ENCODE measurements at places on chromosomes 5 and 9.

DNA sequence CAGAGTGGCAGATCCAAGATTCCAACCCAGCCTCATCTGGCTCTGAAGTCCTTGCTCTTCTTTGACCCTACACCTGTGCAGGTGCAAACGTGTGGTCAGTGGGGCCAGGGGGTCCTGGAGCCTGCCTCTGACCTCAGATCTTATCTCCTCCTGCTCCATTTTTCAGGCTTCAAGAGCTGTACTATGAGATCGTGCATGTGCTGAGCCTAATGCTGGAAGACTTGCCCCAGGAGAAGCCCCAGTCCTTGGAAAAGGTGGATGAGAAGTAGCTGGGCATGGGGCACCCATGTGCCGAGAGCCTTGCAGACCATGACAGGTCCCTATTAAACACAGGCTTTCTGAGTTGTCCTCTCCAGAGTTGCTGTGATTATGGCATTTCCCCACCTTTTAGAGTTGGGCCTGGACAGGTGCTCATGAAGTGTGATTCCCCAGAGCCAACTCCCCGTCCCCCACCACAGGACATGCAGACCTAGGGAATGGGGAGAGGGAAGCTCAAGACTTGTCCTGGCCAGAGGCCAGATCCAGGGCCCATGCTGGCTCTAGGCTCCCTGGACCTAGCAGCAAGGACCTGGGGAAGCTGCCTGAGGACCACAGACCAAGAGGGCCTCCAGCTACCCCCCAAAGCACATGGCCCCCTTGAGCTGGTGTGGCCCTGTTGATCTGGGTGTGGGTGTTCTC, 22.5 kb downstream of the PITX1 start:
- DNase-seq = no peak

- no peak for DNase-seq
Measured at GRCh38 chr9:132795511-132796303, 82.4 kb downstream of the AK8 start.

GRCh38 chr5:135830876-135831275, 3.6 kb upstream of the SLC25A48 start:
- DNase-seq = no peak

DNA sequence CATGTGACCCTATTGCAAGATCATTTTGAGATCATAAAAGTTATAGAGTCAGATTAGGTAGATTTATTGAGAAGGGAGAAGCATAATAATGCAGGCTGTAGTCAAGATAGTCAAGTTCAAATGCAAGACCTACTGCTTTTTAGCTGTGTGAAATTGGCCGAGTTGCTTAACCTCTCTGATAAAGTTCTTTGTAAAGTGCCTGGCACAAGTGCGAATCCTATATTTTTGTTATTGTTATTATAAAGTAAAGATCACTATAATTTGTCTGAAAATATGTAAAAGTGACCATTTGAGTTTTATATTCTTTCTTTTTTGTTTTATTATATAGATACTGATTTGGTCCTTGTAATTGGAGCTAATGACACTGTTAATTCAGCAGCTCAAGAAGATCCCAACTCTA, 99.3 kb downstream of the NNT start:
- no peak for DNase-seq

GRCh38 chr9:113393281-113393680, 7.8 kb downstream of the ALAD start:
- DNase-seq = no peak

DNA sequence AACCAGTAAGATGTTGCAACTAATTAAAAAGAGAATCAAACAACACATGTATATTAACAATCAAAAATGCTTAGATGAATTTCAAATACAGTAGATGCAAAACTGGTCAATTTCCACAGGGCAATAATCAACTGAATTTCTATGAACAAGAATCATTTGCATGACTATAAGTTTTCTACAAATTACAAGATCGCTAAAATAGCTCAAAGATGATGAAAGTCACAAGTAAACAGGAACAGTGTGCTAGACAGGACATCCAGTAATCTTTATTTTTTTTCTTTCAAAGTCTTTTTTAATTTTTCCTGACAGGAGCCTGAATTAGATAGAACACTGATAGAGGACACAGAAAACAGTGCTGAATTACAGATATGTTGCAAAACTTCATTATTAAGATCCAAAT, 608.2 kb upstream of the DAB2 start:
- no peak for DNase-seq

GRCh38 chr9:87796196-87796595, 70.3 kb downstream of the CTSL start:
- DNase-seq = no peak

DNA sequence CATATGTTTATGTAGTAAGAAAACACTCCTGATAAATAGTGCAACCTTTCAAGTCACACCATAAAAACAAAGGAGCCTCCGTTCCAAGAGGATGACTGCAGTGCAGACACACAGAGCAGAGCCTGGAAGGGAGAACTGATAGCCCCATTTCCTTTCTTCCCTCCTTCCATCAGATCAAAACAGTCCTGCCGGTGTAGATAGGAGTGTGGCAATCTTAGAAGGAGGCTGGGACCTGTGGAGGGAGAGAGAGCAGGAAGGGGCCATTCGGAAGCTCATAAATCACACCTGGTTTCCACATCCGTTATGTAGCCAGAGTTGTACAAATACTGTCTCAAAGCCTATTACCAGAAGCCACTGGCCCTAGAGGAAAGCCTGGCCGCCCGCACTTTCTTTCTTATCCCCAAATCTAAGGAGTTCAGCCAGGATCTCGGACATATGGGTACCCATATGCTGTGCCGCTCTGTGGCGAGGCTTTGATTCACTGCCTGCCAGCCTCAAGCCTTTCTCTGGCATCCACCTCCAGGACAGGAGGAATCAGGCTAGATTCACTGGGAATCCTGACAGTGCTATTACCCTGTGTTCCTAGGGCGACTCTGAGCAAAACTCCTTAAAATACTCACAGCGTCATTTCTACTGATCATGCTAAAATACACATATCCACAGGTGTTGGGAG, 26.9 kb downstream of the DAP start:
- DNase-seq = no peak

DNA sequence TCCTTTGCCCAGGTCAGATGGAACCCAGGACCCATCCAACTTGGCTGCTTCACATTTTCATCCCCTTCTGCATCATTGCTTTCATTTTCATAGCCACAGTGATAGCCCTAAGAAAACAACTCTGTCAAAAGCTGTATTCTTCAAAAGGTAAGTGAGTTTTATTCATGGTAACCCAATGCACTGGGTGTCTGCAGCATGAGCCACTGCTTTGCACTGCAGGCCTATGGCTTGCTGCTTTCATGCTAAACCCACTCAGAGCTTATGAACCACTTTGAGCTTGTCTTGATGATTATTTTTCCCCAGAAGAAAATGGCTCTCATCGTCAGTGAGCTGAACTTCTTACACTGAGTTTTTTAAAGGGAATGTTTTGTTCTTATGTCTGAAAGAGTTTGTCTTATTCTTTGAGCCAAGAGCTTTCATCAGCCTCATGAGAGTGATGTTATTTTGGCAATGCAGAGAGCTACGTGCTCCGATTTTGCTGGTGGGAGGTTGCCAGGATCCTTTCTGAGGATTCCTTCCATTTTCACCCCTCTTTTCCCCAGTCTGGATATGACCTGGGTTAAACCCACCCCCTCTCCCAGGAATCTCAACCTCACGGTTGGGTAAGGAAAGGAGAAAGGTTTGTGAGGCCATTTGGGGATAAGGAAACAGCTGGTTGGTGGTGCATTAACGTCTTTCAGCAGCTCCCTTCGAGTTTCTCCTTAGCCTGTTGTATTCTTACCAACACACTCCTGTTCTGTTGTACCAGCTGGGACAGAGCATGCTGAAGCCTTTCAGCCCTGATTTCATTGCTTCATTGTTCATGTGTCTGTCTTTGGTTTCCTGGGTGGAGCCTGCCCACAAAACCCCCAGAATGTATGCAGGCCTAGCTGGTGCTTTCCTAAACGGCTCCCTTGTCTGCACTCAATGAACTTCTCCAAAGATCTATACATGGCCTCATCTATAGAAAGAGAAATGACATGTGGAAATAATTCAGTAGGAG, 47.6 kb downstream of the PDCD1LG2 start:
- DNase-seq = no peak

- DNase-seq = no peak
Measured at GRCh38 chr9:117465706-117466105, 50.8 kb upstream of the ASTN2 start.
